ENCODE measurements at places on chromosomes 7 and 10. TPM values are rescaled to one million over a fixed set of nuclear protein-coding genes. Genes with fewer than 3 reads are reported as not detected.

DNA sequence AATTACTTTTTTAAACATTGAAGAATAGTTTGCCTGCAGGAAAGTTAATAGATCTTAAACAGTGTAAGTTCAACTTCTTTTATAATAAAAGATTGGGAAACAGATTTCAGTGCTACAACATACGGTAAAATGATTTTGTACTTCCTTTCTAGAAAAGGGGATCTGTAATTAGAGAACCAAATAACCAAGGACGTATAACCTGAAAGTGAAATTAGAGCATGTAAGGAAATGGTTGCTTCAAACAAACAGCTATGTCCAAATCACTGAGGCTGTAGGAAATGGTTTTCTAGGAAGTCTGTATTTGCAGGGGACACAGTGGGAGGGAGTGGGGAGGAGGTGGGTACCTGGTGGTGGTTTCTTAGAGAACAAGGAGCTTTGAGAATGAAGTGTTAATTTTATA, 57.9 kb upstream of the EXOC6 start:
- no peak for DNase-seq

Gene PTPRN2
- total RNA-seq: not detected

DNA sequence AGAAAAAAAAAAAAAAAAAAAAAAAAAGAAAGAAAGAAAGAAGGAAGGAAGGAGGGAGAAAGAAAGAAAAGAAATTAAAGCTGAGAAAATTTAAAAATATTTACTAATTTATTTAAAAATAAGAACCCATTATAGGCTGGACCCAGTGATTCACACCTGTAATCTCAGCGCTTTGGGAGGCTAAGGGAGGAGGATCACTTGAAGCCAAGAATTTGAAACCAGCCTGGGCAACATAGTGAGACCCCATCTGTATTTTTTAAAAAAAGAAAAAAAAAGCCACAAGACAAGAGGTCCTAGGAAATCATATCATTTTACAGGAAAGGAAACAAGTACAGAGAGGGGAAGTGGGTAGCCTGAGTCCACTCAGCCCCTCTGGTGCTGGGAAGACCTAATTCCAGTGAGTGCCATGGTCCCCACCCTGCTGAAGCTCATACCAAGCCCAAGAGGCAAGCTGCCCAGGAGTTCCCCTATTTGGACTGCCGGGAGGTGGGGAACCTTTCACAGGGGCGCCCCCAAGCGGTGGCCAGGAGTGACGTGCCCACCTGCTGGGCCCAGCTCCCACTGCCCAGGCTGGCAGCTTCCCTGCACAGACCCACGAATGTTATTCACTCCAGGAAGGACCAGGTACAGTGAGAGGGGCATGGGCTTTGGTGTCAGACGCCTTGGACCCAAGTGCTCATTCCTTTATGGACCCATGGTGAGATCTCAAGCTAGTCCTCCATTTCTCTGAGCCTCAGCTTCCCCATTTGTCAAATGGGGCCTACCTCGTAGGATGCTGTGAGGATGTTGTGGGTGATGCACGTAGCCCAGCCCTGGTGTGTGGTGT, 133.6 kb downstream of the ZMIZ1 start:
- DNase-seq: peak; percentile 52

- no peak for DNase-seq
Measured at GRCh38 chr10:115056186-115056585, 37.0 kb upstream of the ATRNL1 start.

Gene OR13A1
- not detected for total RNA-seq

DNA sequence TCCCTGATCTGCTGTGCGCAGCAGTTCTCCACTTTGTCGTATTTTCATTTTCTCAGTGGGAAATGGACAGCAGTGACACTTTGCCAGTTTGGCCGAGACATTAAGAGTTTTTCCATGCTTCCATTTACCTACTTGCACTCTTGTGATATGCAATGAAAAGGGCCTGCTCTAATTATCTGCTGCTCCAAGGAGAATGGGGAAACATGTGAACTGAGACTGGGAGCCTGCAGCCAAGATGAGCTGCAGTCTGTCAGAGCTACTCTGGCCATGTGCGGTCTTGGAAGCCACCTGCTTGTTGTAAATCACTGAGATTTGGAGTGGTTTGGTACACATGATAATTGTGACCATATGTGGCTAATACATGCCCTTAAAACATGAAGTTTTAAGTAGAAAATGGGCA, 586.6 kb upstream of the POT1 start:
- DNase-seq: no peak

DNA sequence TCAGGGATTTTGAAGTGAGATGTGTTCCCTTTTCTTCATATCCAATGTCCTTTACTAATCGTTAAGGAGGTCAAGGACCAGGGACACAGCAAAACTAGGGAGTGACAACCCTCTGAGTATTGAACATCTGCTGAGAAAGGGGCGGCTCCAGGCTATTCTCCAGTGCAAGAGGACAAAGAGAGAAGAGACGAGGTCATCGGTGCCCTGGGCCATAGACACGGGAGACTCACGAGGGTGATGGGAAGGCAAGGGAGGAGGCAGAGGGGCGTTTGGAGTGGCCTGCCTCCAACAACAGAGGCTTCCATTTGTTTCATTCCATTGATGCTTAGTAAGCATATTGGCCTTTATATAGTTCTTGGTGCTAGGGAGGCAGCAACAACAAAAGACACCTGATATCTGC, 268.4 kb downstream of the CXCL12 start:
- DNase-seq: no peak

Gene GHRHR
- total RNA-seq: not detected

DNA sequence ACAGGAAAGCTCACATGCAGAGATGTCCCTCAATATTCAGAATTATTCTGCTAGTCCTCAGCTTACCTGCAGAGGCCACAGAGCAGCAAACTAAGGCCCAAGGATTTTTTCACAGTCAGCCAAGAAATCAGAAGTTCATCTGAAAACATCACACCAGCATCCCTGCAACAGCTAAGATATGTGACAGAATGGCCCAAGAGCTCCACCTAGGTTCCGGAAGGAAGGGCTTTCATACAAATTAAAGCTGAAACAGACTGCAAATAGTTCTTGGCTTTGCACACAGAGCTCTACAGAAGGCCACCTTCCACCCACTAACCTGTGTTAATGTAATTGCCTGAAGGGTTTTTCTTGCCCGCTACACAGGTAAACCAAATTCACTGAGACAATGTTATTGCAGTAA, 438.8 kb upstream of the C7orf33 start:
- DNase-seq: peak; percentile 14

DNA sequence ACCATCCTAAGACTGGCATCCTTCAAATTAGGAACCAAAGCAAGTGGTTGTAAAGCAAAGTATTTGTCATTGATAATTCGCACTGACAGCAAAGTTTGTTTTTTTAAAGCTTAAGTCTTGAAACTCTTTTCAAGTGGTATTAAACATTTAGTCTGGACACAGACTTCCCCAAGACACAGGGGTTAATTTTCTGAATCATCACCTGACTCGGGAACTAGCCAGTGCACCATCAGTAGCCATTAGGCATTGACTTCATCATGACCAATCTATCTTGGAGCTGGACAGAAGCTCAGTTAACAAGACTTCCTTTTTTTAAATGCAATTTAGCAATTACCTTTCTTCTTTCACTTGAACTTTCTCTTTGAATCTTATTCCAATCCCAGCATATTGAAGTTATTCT, 210.6 kb downstream of the ZNF365 start:
- no peak for DNase-seq
